ENCODE measurements at places on chromosomes 6 and 20.

DNA sequence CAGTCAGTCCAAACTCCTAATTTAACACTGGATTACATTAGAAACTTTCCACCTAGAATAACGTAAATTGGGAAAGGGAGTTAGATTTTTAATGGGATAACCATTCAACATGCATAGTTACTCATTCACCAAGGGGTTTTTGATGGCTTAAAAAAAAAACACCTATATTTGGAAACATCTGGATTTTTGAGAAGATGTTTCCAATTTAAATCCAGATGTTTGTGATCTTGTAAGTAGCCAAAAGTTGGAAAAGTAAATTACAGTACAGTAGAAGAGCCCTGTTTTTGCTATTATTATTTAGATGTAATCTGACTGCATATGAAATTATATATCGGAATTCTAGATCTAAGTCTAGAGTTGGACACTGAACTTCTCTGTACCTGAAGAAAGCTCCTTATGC, 478.2 kb downstream of the CD83 start:
- DNase-seq = no peak

GRCh38 chr6:169646906-169647567, 54.8 kb downstream of the WDR27 start:
- DNase-seq = no peak

DNA sequence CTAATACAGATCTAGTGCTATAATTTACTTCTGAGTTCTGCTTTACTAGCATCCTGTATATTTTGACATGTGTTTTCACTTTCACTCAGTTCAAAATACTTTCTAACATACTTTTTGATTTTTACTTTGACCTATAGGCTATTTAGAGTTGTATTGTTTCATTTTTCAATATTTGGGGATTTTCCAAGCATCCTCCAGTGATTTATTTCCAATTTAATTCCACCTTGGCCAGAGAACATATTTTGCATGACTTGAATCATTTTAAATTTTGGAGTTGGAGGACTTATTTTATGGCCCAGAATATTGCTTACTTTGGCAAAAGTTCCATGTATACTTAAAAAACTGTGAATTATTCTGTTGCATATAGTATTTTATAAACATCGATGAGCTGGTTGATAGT, 1215.6 kb upstream of the MAP3K7 start:
- no peak for DNase-seq

GRCh38 chr6:24064106-24064505, 61.9 kb upstream of the NRSN1 start:
- DNase-seq = no peak

GRCh38 chr6:51996296-51996947, 91.0 kb downstream of the PKHD1 start:
- no peak for DNase-seq

DNA sequence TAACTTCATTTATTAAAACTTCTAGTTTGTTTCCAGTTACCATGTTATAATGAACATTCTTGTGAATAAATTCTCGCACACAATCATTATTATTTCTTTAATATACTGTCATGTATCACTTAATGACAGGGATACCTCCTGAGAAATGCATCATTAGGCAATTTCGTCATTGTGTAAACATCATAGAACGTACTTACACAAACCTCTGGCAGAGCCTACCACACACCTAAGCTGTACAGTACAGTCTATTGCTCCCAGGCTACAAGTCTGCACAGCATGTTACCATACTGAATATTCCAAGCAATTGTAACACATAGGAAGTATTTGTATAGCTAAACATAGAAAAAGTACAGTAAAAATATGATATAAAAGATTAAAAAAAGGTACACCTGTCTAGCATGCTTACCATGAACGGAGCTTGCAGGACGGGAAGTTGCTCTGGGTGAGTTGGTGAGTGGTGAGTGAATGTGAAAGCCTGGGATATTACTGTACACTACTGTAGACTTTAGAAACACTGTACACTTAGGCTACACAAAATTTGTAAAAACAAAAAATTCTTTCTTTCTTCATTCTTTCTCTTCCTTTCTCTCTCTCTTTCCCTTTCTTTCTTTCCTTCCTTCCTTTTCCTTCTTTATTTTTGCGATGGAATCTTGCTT, 268.2 kb upstream of the SOX4 start:
- no peak for DNase-seq

- no peak for DNase-seq
These were observed 45.6 kb upstream of the BEND6 start for GRCh38 chr6:56909115-56909907.

GRCh38 chr6:134247231-134247833, 70.6 kb downstream of the SGK1 start:
- no peak for DNase-seq

- DNase-seq = no peak
These were observed 15.3 kb downstream of the PMEPA1 start for GRCh38 chr20:57694481-57694880.

GRCh38 chr6:34416877-34417371, 8.9 kb downstream of the RPS10 start:
- DNase-seq = no peak

DNA sequence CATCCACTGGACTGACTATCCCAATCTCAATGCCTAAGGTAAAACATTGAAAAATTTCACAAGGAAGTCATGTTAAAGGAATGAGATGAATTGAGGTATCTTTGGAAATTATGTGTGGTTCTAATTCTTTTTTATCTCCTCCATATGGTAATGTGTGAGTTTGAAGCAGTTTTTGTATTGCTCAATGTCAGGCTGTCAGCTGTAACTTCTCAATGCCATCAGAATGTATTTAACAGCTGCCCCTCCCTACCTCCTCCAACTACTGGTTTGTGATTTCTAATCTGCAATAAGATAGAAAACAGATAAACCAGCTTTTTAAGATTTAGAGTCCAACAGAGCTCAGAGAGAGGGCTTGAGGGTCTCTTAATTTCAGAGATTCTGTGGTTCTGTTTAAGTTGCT, 1005.8 kb upstream of the ADGRB3 start:
- DNase-seq = no peak

GRCh38 chr20:44409132-44409600, 53.7 kb downstream of the HNF4A start:
- DNase-seq = no peak

GRCh38 chr20:4067600-4068261, 52.4 kb upstream of the RNF24 start:
- DNase-seq = no peak

- DNase-seq = peak; percentile 3
These were observed 19.0 kb upstream of the UTRN start for GRCh38 chr6:144266091-144266649.

GRCh38 chr6:131061751-131062119, 1.3 kb downstream of the EPB41L2 start:
- DNase-seq = no peak

DNA sequence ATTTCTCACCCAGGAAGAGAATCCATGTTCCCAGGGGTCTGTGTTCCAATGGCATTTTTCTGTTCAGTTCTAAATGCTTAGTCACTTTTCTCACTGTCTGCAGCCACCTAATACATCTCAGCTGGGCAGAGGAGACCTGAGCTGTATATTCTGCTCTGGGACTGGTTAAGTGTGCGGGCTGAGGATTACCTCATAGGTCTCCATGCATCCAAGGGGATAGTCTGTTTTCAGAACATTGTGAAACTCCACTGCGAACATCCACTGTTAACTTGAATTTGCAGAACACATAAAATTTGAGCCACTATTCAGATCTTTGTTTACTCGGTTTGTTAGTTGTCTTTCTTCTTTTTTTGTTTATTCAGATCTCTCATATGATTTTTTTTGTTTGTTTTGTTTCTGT, 947.1 kb downstream of the TFAP2A start:
- DNase-seq = no peak

GRCh38 chr6:138405816-138406413, 1.9 kb downstream of the HEBP2 start:
- no peak for DNase-seq

DNA sequence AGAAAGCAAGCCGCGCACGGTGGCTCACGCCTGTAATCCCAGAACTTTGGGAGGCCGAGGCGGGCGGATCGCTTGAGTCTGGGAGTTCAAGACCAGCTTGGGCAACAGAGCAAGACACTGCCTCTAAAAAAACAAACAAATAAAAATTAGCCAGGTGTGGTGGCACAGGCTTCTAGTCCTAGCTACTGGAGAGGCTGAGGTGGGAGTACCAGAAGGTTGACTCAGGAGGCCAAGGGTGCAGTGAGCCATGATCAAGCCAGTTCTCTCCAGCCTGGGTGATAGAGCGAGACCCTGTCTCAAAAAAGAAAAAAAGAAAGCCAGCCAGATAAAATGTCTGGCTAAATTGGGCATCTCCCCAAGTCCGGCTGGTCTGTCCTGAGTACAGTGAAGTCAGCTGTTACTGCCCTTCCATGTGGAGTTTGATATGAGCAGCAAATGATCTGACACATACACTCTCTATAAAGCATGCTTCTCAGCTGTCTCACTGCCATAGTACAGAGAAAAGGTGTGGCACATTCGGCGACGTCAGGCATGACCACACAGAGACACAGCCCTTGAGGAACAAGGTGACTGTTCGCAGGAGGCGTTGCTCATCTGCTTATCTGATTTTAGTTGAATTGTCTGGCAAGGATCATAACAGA, 13.0 kb downstream of the CD83 start:
- no peak for DNase-seq

DNA sequence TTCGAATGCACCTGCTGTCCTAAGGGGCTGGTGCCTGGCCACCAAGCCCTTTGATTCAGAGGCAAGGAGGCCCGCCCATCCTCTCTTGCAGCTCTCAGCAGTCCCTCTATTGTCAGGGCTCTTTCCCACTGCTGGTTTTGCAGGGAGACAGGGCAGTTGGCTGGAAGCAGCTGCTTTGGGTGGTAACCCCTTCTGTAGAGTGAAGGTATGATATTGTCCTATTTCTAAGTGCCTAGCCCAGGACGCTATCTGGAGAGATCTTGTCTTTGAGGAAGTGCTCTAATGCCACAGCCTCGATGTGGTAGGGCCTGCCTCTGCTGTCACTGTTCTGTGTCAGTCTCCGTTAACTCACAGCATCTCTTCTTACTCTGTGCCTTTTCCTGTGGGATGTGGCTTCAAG, 5.6 kb downstream of the PLCG1 start:
- no peak for DNase-seq

DNA sequence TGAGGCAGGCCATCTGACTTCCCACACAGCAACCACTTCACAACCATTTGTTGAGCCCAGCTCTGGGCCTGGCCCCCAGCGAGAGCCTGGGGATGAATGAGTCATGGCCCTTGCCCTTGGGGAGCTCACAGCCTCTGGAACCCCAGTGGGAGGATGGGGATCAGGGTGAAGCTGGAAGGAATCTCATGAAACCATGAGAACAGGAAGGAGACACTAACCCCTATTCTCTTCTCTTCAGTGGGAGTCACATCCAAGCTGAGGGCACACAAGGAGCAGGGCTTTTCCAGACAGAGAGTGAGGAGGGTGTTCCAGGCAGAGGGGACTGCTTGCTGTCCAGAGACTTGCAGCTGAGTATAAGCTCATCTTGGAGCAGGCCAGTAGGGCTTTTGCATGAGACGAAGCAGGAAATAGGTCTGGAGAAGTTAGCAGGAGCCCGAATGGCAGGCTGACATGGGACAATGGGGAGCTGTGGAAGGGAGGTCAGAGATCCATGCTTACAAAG, 7.5 kb downstream of the FOXS1 start:
- no peak for DNase-seq

GRCh38 chr6:141251286-141251685, 881.4 kb upstream of the GJE1 start:
- no peak for DNase-seq

- no peak for DNase-seq
These were observed 213.5 kb upstream of the FAM83B start for GRCh38 chr6:54632984-54633565.

Measured in esophagus squamous epithelium (tissue), 5 donors.